ENCODE measurements at places on chromosomes 6 and 20. TPM values are rescaled to one million over a fixed set of nuclear protein-coding genes. Genes with fewer than 3 reads are reported as not detected.
A peak's percentile ranks its signal among the peaks of the same experiment; 100 is the strongest.

Gene PDYN
- not detected for total RNA-seq

Gene HINT3
- 10.9 TPM for total RNA-seq

Gene FABP7
- not detected for total RNA-seq

Gene B3GALT4
- 4.4 TPM for total RNA-seq

Gene SLC17A1
- not detected for total RNA-seq

Gene LY6G6F
- not detected for total RNA-seq

DNA sequence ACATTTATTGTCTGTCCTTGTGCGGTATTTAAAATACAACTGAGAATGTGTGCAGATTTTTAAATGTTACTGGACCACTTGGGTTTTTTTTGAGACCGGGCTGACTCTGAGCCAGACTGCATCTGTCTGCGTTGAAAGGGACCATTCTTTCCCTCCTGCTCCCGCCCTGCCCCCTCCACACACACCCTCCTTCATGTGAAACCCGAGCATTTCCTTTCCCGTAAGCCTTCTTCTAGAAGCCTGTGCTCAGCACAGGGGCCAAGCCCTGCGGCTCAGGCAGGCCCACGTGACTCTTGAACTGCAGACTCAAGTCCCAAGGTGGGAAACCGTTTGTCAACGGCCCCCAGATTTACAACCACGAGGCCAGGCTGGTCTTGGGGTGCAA lies 82.7 kb upstream of the FOXC1 start:
- H3K27ac ChIP-seq: no peak overlapping the region
- H3K27me3 ChIP-seq: peaks cover 3% of the 10 kb centered on the region
- no peak overlapping the region for H3K4me3 ChIP-seq
- H3K4me1 ChIP-seq: peaks cover 38% of the 10 kb centered on the region
- peak; percentile 73 for DNase-seq

DNA sequence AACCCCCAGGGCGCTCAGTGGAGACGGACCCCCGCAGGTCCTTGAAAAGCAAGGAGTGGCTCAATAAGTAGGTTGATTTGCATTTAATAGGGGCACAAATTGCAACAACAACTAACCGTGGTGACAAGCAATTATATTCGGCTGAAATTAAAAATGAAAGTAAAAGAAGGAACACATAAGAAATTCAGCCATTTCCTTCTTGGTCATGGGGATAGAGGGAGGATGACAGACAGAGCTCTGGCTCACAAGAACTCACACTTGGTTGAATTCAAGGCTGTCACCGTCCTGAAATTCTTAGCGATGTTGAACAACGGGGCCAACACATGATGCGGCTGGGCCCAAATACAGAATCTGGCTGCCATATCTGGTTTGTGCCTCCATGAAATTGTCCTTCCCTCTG lies 129.0 kb downstream of the EDN3 start:
- no peak for DNase-seq
- H3K4me3 ChIP-seq: no peak overlapping the region
- no peaks in the 10 kb centered on the region for H3K36me3 ChIP-seq
- H3K4me1 ChIP-seq: peaks cover 10% of the 10 kb centered on the region
- H3K27me3 ChIP-seq: no peaks in the 10 kb centered on the region

DNA sequence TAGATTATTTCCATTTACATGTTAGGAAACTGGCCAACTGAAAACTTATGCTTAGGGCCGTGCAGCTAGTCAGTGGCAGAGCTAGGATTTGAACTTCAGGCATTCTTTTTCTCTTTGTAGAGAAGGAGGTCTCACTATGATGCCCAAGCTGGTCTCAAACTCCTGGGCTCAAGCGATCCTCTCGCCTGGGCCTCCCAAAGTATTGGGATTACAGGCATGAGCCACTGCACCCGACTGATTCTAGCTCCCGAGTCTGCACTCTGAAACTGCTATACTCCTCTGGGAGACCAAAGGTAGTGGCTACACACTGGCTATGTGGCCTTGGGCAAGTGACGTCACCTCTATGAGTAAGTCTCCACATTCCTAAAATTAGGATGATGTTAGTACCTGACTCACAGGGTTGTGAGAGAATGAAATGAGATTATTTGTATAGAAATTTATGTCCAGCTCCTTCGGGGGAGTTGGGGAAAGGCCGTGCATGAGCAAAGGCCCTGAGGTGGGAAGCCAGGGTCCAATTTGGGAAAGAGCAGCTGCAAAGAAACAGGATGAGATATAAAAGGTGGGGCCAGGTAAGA lies 6.4 kb downstream of the PLTP start:
- no peaks in the 10 kb centered on the region for H3K36me3 ChIP-seq
- no peak overlapping the region for H3K4me3 ChIP-seq
- peaks cover 2% of the 10 kb centered on the region for H3K4me1 ChIP-seq
- no peak for DNase-seq

DNA sequence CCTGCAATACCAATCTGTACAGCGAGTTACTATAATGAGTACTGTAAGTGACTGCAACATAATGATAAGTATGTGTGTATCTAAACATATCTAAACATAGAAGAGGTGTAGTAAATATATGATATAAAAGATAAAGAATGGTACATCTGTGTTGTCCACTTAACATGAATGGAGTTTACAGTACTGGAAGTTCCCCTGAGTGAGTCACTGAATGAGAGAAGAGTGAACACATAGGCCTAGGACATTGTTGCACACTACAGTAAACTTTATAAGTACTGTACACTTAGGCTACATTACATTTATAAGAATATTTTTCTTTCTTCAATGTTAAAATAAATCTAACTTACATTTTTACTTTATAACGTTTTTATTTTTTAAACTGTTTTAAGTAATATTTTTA lies 380.4 kb downstream of the MMUT start:
- no peaks in the 10 kb centered on the region for H3K4me1 ChIP-seq
- H3K27ac ChIP-seq: no peak overlapping the region
- H3K36me3 ChIP-seq: no peaks in the 10 kb centered on the region
- no peaks in the 10 kb centered on the region for H3K27me3 ChIP-seq

DNA sequence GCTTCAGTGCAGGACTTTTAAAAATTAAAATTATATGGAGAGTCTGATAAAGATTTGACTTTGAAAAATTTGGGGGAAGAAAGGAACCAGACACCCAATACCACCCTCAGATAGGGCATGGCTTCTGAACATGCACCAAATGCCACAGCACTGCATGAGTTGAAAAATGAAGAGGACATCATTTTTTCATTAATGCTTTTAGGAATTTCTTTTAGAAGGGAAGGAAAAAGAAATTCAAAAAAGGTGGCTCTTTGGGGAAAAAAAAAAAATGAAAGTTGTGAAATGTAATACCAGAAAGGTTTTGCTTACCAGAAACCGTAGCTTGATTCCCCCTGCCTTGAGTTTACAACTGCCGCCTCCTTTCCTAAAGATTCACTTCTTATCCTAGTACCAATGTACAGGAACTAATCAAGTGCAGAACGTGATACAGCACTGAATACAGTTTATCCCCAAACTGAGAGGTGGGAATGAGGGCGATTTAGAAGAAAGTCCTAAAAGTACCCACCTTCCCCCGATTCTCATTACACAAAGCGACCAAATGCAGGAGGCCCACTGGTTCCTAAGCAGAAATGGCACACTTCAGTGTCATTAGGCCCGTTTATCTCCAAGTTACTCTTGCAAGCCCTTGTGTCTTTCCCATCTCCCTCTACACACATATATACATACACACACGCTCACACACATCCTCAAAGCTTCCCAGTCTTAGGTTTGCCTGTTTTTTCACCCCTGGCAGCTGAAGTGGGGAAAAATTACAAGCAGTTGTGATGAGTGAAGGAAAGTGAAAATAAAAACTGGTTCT lies 2.8 kb downstream of the PPP1R10 start:
- DNase-seq: no peak
- H3K4me3 ChIP-seq: peak overlapping the region; percentile 87
- peaks cover 54% of the 10 kb centered on the region for H3K4me1 ChIP-seq
- no peaks in the 10 kb centered on the region for H3K27me3 ChIP-seq
- H3K36me3 ChIP-seq: peaks cover 61% of the 10 kb centered on the region
- H3K27ac ChIP-seq: peak overlapping the region; percentile 95

GRCh38 chr20:63756648-63756991 lies 17.0 kb downstream of the SLC2A4RG start:
- H3K4me3 ChIP-seq: no peak overlapping the region
- DNase-seq: no peak
- H3K36me3 ChIP-seq: no peaks in the 10 kb centered on the region
- peaks cover 9% of the 10 kb centered on the region for H3K4me1 ChIP-seq

Measured in activated naive CD4-positive, alpha-beta T cell treated with anti-CD3 and anti-CD28 coated beads for 36 hours (primary cell).